ENCODE measurements at places on chromosomes 13 and 19.

- no peak for DNase-seq
Observed at GRCh38 chr19:44660081-44660480, 11.2 kb upstream of the CEACAM19 start.

DNA sequence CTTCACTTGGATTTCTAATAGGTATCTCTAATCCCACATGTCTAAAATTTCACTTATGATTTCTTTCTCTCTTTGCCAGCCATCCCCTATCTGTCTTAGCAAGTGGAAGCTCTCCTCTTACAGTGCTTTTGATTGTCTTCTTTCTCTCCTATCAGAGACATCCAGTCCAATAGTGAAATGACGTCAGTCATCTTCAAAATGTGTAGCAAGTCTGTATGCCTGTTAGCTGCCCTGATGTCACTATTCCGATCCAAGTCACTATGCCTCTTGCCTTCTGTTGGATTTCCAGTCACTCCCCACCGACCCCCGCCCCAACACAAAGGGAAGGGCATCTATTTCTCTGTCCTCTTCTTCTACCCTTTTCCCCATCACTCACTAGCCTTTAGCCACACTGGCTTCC, 96.4 kb downstream of the WASF3 start:
- DNase-seq: no peak

DNA sequence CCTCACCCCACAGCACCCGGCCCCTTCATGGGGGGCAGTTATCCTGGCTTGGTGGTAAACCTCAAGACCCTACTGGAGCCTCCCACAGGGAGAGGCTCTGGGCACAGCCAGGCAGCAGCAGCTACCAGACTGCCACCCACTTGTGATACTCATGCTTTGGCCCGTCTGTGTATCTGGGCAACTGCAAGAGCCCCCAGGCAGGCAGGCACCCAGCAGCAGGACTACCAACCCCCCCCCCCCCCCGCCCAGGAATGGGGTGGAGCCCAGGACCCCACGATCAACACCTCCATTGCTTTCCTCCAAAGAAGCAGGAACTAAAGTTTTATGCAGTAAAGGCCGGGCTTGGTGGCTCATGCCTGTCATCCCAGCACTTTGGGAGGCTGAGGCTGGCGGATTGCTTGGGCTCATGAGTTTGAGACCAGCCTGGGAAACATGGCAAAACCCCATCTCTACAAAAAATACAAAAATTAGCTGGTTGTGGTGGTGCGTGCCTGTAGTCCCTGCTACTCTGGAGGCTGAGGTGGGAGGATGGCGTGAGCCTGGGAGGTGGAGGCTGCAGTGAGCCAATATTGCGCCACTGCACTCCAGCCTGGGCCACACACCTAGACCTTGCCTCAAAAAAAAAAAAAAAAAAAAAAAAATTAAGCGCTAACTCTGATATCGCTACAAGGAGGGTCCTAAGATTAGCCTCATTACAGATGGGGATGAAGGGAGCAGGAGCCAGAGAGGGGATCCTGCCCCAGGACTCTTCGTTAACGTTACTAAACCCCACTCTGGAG, 1.1 kb upstream of the LYL1 start:
- DNase-seq: no peak

DNA sequence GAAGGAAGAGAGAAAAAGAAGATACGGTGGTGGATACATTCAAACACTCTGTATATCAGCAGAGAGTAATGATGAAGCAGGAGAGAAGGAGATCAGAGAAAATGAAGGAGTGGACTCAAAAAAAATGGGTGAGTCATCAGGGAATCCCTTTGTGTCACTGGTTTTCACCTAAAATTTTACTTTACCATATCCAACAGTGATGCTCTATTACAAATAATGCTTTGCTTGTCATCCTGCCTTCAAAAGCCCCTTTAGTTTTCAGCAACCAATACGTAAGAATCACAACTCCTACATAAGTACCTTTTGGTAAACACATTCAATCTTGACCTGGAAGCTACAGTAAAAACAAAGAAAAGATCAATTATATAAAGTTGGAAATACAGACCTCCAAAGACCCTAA, 88.8 kb downstream of the ENOX1 start:
- DNase-seq: no peak

GRCh38 chr13:94387047-94387446, 92.4 kb downstream of the DCT start:
- no peak for DNase-seq

GRCh38 chr19:18386543-18387271, 749 bp downstream of the GDF15 start:
- DNase-seq: peak; percentile 28

- DNase-seq: no peak
Observed at GRCh38 chr19:52536448-52536800, 9.0 kb downstream of the ZNF808 start.

DNA sequence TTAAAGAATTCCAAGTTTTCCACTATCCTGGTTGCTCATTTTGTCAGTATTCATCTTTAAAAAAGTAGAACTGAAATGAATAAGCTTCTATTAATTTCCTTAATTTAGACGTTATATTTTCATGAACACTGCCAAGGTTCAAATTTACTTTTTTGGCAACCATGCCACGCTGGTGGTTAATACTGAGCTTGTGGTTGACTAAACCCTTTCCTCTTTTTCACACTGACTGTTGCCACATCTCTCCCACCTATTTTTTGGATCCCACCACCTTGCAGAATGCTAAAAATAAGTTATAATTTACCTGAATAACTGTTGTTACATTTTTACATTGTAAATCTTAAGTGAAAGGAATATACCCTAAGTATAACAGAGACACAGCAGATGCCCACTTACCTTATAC, 45.0 kb downstream of the FLT3 start:
- DNase-seq: no peak

- DNase-seq: no peak
Observed at GRCh38 chr19:19597809-19598306, 20.6 kb downstream of the PBX4 start.

GRCh38 chr19:41222240-41222639, 3.2 kb downstream of the AXL start:
- DNase-seq: no peak

DNA sequence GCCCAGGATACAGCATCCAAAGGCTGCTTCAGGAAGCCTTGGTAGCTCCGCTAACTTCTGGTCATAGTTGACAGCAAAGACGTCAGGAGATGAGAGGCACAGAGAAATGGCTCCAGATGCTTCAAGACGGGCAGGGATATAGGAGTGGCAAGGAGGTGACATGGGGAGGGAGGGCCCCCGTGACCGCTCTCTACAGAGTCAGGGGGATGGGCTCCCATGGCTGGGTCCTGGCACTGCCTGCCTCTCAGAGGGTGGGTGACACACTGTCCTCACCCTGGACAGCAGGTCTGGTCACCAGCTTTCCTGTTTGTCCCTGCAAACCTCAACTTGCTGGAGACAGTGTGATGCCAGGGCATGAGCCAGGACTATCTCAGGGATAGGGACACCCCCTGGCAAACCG, 10.3 kb upstream of the ZNF14 start:
- DNase-seq: no peak

GRCh38 chr13:113832631-113833030, 31.2 kb downstream of the GAS6 start:
- no peak for DNase-seq

DNA sequence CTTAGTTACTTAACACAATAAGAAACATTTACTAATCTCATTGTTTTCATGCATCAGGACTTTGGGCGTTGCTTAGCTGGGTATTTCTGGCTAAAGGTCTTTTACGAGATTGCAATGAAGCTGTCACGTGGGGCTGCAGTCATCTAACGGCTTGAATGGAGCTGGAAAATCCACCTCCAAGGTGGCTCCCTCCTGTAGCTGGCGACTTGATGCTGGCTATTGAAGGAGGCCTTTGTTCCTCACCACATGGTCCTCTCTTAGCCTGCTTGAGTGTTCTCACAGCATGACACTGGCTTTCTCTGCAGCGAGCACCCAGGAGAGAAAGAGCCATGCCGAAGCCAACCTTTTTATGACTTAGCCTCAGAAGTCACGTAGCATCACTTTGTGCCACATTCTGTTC, 92.0 kb downstream of the NHLRC3 start:
- no peak for DNase-seq

GRCh38 chr19:1370579-1371361, 12.9 kb upstream of the NDUFS7 start:
- no peak for DNase-seq

DNA sequence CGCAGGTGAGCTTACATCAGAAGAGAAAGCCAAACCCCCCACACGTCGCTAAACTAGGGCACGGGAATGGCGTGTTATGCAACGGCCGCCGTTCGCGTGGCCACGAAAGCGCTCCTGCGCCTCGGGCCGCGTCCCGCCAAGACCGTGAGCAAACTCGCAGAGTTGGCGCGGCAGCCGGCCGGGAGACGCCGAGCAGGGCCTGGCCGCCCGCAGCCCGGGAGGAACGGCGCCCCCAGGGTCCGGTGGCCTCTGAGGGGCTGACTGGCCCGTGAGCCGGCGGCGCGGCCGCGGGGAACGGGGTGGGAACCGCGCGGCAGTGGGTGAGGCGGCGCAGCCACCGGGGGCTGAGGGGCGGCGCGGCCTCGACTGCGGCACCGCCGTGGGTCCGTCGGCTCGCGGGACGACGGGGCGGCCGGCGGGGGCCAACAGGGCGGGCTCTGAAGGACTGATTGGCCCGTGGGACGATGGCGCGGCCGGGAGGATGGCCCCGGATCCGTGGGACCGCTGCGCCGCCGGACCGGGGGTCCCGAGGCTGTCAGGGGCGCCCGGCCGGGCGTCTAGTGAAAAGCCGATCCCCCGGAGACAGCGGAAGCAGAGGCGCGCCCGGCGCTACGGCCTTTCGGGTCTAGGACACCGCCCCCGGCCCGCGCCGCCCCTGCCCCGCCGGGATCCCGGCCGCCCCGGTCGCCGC, 903 bp downstream of the LATS2 start:
- no peak for DNase-seq

- no peak for DNase-seq
Observed at GRCh38 chr19:7196763-7197118, 97.5 kb downstream of the INSR start.

GRCh38 chr13:60727140-60727539, 330.1 kb downstream of the TDRD3 start:
- no peak for DNase-seq

GRCh38 chr19:29285187-29285687, 72.3 kb upstream of the UQCRFS1 start:
- DNase-seq: no peak

DNA sequence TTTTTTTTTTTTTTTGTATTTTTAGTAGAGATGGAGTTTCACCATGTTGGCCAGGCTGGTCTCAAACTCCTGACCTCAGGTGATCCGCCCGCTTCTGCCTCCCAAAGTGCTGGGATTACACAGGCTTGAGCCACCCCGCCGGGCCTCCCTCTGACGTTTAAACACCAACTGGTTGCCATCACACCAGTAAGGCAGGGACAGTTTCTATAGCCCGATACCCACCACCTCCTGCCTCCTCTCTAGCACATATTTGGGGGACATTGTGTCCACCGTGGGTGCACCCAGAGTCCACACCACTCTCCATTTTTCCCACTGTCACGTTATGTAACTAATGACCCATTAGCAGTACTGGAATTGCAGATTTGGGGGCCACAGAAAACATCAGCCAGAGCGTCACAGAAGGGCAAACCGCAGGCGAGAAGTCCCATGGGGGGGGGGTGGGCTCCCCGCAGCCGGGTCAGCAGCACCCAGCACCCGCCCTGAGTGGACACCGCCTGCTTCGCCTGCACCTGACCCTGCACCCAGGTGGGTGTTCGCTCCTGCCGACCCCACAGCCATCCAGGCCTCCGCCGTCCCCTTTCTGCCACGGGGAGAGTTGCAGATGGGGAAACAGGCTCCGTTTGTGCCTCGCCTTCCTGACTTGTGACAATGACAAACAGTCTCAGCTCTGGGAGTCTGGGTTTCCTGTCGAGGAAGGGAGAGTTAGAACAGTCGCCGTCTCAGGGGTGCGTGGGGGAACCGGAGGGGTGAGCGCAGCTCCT, 3.6 kb downstream of the ONECUT3 start:
- no peak for DNase-seq

GRCh38 chr13:91249861-91250260, 97.6 kb upstream of the MIR17HG start:
- no peak for DNase-seq

DNA sequence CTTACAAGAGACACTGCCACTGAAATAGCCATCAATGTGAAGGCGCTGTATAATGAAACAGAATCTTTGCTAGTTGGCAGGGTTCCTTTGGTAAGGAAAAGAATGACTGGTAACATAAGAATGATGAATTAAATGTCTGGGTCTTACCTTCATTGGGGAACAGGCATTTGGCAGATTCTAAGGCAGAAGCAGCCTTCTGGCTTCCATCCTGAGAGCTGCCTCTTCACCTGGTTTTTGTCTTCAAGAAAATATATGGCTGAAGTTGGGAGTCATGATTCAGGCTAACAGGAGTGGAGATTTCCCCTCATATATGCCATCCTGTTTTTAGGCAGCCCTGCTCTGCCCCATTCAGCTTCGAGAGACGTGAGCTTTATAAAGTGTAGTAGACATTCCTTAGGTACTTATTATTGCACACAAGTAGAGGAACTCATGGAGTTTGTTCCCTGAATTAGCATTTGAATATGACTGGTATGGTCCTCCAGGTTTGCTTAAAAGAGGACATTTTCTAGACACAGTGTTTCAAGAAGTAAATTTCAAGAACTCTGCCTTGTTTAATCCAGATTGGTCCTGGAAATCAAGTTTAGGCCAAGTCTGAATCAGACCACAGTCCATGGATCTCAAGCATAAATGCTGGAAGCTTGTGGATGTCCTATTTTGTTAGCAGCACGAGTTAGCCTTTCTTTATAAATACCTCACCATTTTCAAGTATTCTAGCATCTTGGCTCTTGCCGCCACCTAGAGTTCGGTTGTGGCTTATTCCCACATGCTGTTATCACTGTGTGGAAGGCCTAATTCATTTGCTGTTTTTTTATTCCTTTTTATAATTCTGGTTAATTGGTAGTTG, 56.2 kb upstream of the AKAP11 start:
- DNase-seq: peak; percentile 8

GRCh38 chr13:58085274-58085673, 453.7 kb downstream of the PCDH17 start:
- DNase-seq: no peak

GRCh38 chr19:29528350-29528945, 2.7 kb downstream of the VSTM2B start:
- DNase-seq: peak; percentile 12

- peak; percentile 54 for DNase-seq
Observed at GRCh38 chr13:36157480-36157879, 26.3 kb upstream of the DCLK1 start.

- no peak for DNase-seq
Observed at GRCh38 chr13:26468265-26468801, 89.2 kb upstream of the WASF3 start.

GRCh38 chr19:35462476-35462953, 14.5 kb downstream of the FFAR2 start:
- no peak for DNase-seq

- no peak for DNase-seq
Observed at GRCh38 chr13:95676105-95676761, 706 bp upstream of the DNAJC3 start.
